Activated CD4-positive, alpha-beta T cell treated with anti-CD3 and anti-CD28 coated beads, Interleukin-2, amount 50 U/mL, for 1 hour (primary cell): ENCODE measurements at places on chromosomes 1 and 21.

- DNase-seq = no peak
Measured at GRCh38 chr1:62384276-62385005, 52.4 kb upstream of the USP1 start.

DNA sequence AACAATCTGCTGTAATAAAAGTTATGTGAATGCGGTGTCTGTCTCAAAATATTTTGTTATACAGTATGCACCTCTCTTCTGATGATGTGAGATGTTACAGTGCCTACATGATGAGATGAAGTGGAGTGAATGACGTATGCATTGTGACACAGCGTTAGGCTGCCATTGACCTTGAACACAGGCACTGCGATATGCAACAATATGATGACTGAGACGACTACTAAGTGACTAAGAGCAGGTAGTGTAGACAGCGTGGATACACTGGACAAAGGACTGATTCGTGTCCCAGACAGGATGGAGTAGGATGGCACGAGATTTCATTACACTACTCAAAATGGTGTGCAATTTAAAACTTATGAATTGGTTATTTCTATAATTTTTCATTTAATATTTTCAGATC is 8.4 kb downstream of the SGIP1 start:
- no peak for DNase-seq

DNA sequence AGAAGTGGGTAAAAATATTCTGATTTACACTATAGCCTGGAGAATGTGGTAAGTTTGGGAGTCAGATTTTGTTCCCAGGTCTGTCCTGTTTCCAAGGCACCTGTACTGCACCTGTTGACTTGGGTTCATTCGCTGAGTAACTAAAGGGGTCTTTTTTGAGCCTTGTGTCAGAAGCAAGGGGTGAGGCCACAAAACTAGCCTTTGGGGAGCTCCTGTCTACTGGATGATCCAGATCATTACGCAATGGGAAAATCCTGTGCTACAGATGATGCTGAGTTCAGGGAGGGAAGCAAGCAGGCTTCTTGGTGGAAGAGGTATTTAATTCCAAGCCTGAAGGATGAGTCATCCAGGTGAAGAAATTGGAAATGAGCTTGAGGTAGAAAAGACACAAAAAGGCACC is 424.0 kb downstream of the MATN1 start:
- DNase-seq = no peak

GRCh38 chr1:93093332-93094006 is 14.4 kb downstream of the MTF2 start:
- DNase-seq = no peak

DNA sequence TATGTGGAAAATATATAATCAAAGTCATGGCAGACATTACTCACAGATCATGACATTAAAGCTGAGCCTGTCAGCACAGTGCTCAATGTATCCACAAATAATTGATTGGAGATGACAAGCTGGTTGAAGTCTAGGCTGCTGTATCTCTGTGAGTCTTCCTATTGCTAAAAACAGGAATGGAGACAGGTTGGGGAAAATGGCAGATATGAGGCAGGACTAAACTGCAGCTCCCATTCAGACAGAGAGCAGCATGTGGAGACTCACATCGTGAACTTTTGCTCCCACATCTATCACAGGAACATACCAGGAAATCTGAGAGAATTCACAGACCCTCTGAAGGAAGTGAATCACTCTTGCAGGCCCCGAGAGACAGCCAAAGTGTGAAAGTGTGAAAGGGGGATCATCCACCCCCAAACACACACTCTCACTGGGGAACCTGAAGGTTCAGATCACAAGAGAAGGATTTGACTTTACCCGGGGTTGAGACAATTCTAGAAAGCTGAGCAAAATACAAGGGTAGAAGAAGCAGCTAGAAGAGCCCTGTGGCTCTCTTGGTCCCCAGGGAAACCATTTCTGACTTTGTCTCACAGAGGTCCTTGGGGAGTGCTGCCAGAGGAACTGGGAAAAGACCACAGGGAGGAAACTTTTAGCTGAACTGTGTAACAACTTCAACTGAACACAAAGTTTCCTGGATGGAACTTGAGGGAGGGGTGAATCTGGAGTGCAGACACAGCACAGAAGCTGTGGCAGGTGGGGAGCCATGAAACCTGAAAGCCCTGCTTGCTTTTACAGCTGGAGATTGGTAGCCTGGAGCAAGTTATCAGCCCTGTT is 173.4 kb downstream of the S1PR1 start:
- no peak for DNase-seq

DNA sequence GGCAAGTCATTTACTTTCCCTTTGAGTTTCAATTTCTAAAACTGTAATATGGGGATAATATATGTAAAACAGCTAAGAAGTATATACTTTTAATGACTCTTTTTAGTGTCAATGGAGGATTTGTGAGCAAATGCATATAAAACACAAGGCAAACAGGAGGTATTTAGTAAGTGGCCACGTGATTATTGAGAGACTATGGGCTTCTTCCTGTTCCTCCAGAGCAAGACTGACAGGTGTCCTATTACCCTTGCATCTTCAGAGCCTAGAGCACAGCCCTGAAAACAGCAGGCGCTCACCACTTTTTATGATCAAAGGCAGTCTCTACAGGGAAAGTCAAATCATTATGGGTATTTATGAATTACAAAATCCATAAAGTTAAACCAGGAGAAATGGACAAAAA is 941 bp upstream of the ROR1 start:
- no peak for DNase-seq

GRCh38 chr1:27127419-27127818 is 27.5 kb downstream of the SLC9A1 start:
- DNase-seq = no peak

DNA sequence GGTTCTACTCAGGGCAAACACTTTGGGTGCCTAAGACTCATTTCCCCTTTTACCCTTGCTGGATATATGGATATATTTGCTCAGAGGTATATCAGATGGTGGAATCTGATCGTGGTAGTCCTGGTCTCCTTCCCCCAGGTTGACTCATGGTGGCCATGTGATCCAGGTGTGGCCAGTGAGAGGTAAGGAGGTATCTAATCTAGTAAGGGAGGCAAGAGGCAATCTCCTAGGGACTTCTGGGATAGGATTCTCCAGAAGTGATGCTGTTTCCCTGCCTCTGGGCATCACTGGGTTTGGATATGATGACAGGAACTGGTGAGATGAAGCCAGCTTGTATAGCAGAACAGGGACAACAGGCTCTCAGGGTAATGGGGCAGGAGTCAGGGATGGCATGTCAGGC is 8.5 kb upstream of the DENND2D start:
- no peak for DNase-seq

DNA sequence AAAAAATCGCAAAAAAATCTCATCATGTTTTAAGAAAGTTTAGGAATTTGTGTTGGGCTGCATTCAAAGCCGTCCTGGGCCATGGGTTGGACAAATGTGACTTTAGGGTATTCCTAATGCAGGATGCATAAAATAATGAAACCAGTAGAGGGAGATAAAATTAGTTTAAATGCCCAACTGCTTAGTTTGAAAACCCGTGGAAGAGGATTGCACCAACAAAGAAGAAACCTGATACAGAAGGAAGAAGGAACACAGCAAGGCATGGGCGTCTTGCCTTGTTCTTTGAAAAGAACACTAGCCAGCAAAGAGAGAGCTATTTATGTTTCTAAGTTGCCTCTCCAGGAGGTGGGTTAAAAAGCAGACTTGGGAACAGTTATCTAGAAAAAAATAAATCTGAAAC is 37.9 kb downstream of the WDR3 start:
- no peak for DNase-seq

DNA sequence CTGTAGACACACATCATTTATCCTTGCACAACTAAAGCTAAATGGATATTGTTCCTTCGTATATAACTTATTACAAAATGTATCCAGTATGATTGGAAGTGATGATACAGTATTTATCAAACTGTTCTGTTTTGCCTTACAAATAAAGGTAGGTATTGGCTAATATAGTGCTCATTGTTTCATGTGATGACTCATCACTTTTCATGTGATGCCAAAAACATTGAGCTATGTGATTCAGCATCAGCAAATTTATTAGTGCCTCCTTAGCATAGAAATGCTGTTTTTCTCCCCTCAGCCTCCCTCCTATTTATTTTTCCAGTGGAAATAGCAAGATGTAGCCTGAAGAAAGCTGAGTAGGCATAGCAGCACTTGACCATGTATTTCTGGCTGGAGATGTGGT is 228.6 kb upstream of the LYPLAL1 start:
- no peak for DNase-seq

DNA sequence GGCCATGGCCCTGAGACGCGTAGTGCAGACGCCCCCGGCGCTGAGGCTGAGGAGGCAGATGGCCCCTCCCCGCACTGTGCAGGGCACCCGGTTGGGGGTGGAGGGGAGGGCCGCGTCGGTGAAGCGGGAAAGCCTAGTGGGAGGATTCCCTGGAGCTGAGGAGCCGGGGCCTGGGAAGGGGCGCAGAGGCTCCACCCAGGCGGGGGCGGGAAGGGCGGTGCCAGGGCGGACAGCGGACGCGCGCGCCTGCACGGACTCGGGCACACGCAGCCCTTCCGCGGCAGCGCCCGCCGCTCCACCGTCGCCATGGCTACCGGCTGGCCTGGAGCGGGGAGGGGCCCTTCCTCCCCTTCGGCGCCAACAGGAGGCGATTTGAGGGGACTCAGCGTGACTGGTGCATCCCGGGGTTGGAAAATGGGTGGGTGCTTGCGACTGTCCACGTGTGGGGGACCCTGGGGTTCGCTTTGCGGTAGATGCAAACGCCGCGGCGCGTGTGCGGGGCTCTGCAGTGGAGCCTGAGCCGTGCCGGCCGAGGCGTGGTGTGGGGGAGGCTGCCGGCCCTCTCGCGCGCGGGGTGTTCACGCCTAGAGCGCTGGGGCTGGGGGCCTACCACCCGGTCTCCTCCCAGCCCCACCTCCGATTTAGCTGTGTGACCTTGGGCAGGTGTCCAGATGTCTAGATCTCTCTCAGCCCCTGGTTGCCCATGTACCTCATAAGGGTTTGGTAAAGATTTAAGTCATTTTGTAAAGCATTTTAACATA is 35.1 kb downstream of the PTPRF start:
- peak; percentile 12 for DNase-seq

- no peak for DNase-seq
Measured at GRCh38 chr1:81550753-81551152, 250.0 kb upstream of the ADGRL2 start.

DNA sequence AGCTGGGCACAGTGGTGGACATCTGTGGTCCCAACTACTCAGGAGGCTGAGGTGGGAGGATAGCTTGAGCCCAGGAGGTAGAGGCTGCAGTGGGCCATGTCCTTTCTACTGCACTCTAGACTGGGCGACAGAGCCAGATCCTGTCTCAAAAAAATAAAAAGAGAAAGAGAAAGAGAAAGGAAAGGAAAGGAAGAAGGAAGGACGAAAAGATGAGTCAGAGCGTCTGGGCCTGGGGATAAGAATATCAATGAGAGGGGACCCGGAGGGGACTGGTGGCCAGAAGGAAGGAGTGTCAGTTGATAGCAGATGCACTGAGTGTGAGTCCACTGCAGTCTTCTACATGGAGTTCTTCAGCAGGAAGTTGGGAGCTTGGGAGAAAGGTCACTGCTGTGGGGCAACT is 75.6 kb downstream of the SYT6 start:
- no peak for DNase-seq

DNA sequence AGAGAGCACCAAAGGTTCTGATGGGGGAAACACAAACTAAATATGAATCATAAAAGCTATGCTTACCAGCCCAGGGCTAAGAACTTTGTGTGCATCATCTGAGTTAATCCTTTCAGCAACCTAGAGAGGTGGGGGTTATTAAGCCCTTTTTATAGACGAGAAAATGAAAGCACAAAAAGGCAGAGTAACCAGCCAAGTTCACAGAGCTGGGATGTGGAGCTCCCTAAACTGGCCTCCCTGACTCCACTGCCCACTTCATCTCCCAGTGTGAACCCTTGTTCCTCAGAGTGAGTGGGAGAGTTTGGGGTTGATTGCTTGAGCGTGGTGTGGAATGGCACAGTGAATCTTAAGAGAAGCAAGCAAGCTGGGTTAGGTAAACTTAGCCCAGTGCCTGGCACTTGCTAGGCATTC is 10.8 kb upstream of the BCAR3 start:
- DNase-seq = no peak

DNA sequence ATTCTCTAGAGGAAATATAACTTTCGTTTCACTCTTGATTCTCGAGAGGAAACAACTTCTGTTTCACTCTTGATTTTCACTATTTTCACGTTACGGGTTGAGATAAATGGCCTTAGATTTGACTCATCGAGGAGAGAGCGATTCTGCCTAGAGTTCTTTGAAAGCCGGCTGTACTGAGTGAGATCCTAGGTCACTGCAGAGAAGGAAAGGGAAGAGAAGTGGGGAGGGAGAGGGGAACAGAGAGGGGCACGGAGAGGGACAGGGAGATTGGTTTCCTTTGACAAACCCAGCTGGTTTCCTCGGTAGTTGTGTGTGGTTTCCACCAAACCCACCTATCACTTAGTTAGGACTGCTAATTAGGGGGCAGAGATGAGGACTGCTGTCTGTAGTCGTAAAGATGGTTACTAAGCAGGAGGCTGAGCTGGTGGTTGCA is 21.6 kb upstream of the GPR137B start:
- no peak for DNase-seq

GRCh38 chr1:38840281-38840680 is 19.3 kb downstream of the RRAGC start:
- no peak for DNase-seq

- no peak for DNase-seq
Measured at GRCh38 chr1:2103266-2103900, 53.2 kb downstream of the PRKCZ start.

DNA sequence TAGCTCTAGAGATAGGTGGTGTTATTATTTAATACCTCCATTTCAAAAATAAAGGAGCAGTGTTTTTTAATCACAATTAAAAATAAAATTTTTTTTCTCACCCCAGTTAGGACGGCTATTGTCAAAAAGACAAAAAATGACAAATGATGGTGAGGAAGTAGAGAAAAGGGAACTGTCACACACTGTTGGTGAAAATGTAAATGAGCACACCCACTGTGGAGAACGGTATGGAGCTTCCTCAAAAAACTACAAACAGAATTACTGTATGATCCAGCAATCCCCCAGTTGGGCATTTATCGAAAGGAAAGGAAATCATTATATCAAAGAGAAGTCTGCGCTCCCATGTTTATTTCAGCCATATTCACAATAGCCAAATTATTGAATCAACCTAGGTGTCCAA is 148.7 kb upstream of the NR5A2 start:
- no peak for DNase-seq

DNA sequence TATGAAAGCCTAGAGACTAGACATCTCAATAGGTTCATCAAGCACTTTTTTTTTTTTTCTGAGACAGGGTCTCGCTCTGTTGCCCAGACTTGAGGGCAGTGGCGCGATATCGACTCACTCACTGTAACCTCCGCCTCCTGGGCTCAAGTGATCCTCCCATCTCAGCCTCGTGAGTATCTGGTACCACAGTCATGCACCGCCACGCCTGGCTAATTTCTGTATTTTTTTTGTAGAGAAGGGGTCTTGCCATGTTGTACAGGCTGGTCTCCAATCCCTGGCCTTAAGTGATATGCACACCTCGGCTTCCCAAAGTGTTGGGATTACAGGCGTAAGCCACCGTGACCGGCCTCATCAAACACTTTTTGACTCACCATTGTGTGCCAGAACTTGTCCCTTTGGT is 613 bp upstream of the GPATCH4 start:
- DNase-seq = no peak

- DNase-seq = no peak
Measured at GRCh38 chr1:158675563-158676323, 10.8 kb downstream of the SPTA1 start.

GRCh38 chr1:101285922-101286570 is 49.2 kb downstream of the S1PR1 start:
- DNase-seq = no peak
